ENCODE measurements at places on chromosomes 2 and 18.

- DNase-seq = peak; percentile 67
Observed at GRCh38 chr18:987325-988186, 82.9 kb downstream of the ADCYAP1 start.

DNA sequence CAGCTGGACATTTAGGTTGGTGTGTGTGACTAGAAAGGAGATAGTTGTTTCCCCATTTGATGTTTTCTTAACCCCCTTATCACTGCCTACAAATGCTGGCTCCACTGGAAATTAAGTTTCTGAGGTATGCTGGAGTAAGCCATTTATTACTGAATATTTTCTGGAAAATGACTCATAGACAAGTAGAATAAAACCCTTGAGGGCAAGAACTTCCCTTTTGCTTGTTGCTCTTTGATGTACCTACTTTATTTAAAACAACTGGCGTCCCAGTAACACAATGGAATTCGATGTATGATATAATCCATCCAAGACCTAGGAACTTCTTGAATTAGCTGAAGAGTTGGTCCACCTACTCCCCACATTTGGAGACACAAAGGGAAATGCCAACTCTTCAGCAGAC lies 33.3 kb upstream of the SESTD1 start:
- DNase-seq = no peak

DNA sequence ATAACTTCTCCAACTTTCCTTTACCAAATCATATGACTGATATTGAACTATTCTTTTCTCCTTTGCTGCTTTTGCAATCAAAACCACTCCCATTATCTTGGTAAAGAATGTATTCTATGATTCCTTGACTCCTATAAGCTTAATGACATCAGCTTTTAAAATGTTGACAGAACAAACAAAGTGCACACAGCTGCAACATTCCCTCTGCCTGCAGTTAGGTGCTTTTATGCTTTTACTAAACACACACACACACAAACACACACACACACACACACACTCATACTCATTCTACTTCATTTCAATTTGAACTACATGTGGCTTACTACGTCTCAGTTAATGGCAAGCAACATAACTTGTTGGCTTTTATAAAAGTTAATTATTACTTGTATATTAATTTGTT lies 946.6 kb downstream of the DPP10 start:
- DNase-seq = no peak

DNA sequence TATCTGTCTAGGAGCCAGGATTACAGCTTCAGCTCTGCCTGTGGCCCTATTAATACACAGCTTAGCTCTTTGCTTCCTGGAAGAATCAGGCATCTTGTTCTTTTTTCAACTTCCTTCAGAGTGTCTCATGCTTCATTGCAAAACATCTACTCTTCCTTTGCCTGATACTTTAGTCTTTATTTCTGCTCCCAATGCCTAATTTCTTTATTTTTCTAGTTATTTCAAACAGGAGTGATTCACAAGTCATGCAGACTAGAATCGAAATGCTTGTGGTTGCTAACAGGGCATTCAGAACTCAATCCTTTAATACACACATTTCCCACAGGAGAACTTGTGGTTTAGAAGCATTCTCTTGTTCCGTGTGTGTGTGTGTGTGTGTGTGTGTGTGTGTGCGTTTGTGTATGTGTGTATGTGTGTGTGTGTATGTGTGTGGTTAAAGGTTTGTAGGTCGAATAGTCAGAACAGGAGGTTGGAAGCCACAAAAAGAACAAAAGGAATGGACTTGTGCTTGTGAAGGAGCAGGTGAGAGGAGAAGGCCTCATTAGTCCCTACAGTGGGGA lies 28.3 kb upstream of the INSIG2 start:
- DNase-seq = peak; percentile 62

GRCh38 chr2:75870651-75871137 lies 160.0 kb upstream of the GCFC2 start:
- DNase-seq = peak; percentile 23

- DNase-seq = peak; percentile 94
Observed at GRCh38 chr2:95402370-95403203, at the start of gene FAHD2A. FAHD2A (plus strand) TSS chr2:95402708; CDS start chr2:95405559, 2,851 bp downstream.

DNA sequence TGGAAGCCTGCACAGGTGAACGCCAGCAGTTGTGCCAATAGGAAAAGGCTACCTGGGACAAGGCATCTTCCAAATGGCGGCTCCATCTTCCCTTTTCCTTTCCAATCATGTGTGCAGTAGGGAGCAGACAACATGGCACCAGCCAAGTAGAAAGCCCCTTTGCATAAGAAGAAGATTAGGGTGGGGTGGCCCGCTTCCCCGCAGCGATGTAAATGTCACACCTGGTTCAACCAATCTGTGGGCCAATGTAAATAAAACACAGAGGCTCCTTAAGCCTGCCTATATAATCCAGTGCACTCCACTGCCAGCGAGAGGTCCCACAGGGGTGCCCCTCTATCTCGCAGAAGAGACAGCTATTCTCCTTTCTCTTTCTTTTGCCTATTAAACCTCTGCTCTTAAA lies 468.4 kb upstream of the CRIM1 start:
- no peak for DNase-seq

DNA sequence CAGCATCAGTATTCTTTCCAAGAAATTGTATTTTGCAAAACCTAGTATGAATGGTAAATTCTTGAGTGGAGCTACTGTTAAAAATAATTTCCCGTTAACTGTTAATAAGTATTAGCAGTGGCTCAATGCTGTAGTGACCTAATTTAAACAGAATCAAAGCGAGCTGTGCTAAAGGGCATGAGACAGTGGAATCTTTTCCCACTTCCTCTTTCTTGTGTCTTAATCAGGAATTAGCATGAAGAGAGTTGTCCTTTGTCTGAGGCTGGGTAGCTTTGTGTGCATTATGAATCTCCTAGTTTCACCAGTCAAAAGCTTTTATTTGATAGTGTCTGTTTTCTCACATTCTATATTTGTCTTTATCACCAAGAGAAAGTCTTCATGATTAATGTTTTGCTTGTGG lies 298.8 kb upstream of the GCFC2 start:
- peak; percentile 7 for DNase-seq

DNA sequence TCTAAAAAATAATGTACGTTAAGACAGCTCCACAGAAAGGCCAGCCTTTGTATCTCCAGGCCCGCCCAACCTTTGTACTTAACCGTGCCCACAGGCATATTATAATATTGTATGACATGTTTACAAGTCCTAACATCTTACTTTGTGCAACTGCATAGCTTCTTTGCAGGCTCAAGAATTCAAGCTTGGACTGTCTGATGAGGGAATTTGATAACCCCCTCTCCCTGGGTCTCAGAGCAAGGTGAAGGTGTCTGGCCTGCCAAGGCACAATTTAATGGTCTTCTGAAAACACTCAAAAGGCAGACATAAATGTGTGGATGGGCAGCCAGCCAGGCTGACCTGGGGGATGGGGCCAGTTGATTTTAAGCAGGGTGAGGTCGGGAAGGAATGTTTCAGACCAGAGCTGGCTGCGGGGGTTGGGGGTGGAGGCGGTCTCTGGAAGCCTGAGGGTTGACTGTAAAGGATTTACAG lies 732.7 kb upstream of the FANCL start:
- DNase-seq = peak; percentile 52

DNA sequence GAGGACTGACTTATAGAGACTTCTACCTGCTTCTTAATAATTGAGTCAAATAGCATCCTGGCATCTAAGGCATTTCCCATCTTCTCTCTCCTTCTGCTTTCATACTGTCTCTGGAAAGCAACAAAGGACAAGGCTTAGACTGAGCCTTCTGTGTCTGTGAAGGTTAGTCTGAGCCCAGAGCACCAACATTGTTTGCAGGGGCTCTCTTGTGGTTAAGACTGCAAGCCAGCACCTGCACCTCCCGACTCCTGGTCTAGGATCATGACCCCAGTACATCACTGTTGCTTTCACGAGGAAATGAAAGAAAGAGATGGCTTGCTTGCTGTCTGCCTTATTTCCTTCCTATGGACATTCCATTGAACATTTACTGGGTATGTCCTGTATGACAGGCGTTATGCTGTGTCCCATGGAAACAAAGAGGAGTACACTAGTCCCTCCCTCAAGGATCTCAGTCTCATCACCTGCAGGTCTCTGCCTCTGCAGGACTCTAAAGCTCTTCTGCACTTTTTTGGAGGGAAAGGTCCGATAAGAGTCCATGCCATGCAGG lies 315.8 kb upstream of the EPAS1 start:
- DNase-seq = no peak

- DNase-seq = no peak
Observed at GRCh38 chr18:681985-682384, 24.5 kb downstream of the TYMS start.

DNA sequence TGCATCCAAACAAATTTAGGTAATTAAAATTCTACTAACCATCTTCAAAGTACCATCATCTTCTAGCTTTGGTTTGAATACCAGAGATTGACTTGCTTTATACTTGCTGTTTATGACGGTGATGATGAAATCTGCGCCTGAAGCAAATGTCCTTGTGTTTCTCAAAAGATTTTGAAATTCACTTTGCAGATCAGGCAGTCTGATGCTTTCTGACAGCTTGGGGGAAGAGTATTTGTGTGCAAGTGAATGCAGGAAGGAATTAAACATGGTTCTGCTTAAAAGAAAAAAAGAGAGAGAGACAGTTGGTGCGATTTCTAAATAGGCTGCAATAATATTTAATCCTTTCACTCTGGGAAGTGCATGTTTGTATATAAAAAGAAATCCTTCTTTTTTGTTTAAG lies 29.6 kb downstream of the CSRNP3 start:
- no peak for DNase-seq

- DNase-seq = no peak
Observed at GRCh38 chr2:19365126-19365525, 6.7 kb upstream of the OSR1 start.

DNA sequence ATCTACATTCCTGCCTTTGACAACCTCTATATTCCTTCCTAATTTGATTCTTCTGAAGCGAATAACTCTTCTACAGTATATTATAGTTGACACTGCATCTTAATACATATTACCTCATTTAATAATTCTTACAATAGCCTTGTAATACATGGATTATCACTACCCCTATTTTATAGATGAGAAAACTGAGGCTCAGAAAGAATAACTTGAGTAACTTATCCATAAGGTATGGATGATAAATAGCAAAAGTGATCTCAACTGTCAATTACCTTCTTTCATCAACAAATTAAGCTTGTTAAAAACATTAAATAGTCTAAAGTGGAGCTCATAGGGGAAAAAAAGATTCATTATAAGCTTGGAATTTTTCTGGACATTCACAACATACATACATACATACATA lies 4.6 kb downstream of the VPS54 start:
- DNase-seq = no peak

DNA sequence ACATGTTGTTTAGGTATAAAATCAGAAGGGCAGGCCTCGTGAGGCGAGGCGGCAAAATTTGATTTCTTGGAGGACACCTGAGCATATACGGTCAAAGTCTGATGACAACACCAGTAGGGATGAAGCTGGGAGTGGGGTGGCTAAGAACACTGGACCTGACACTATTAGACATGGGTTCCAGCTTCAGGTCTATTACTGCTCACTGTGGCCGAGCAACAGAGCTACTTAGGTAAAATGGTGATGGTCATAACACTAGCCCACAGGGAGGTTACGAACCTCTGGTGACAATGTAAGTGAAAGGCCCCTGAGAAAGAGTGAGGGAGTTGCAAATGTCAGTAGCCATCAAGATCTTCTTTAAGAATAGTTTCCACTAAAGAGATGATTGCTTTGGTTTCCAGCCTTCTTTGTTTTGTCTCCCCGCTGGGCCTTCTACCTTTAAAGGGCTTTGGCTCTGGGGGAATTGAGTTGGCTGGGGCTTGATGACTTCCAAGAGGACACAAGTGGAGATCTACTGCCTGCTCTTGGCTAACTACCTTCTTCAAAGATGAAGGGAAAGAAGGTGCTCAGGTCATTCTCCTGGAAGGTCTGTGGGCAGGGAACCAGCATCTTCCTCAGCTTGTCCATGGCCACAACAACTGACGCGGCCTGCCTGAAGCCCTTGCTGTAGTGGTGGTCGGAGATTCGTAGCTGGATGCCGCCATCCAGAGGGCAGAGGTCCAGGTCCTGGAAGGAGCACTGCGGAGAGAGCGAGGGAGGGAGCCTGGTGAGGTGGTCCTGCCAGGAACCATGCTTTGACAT lies 3.5 kb downstream of the IL1B start:
- DNase-seq = no peak

DNA sequence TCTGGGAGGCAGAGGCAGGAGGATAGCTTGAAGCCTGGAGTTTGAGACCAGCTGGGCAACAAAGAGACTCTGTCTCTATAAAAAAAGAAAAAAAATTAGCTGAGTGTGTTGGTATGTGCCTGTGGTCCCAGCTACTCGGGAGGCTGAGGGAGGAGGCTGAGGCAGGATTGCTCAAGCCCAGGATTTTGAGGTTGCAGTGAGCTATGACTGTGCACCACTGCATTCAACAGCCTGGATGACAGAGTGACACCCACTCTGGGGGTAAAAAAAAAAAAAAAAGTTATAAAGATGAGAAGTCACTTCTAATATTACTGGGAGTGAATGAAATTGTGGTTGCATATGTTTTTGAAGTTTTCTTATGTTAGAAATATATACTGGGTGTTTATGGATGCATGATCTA lies 71.6 kb downstream of the C2orf74 start:
- no peak for DNase-seq

- no peak for DNase-seq
Observed at GRCh38 chr2:240211598-240212424, 71.4 kb upstream of the OTOS start.

GRCh38 chr2:20999906-21000645 lies 43.8 kb downstream of the APOB start:
- DNase-seq = no peak

DNA sequence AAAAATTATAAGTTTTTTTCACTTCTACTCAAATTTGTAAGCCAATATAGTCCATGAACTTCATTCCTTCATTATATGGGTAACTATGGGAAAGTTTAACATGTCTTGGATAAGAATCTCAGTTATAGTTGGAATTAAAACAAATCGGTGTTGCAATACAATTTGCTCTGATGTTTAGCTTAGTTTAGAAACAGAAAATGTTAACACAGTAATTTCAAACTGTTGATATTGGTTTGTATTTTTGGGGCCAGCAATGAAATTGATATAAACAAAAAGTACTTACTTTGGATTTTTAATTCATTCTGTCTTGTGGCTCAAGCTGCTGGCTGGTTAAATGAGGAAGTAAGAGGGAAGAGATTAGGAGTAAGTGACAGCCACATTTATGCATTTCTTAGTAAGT lies 368.5 kb upstream of the NT5C1B start:
- DNase-seq = no peak

DNA sequence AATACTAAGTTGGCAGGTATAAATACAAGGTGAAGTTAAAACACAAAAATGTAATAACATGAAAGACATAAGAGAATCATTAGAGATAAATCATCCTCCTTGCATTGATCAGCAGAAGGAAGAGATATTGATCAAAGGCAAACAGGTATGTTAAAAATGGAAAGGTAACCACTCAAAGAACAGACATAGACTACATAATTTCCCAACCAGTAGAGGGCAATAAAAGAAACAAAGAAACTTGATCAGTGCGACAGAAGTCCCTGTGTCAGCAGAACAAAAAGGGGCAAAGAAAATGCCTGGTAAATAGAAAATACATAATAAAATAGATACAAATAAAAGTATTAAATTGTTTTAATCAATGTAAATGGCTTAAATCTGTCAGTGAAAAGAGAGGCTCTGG lies 53.6 kb downstream of the FAM228A start:
- no peak for DNase-seq

- DNase-seq = no peak
Observed at GRCh38 chr2:96304606-96305005, 740 bp downstream of the SNRNP200 start.
